CD4-positive, alpha-beta T cell treated with Interleukin-6 at 100 ng/mL for 8 hours (primary cell): ENCODE measurements at places on chromosomes 7 and 10.

DNA sequence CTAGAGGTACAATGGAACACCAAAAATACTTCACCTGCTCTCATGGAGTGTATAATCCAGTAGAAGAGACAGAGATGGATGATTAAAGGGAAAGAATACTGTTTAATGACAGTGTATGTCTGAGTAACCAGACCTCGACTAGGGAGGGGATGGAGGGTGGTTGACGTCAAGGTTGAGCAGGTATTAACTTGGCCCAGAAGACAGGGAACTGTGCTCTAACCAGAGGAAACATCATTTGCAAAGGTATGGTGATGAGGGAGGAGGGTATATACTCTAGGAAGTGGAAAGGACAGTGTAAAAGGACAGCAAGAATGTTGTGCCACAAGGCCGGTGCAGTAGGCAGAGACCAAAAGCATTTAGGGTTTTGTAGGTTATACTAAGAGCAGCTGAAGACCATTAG is 2.9 kb downstream of the MIOS start:
- DNase-seq = no peak

GRCh38 chr10:130387936-130388580 is 251.9 kb downstream of the GLRX3 start:
- DNase-seq = no peak

DNA sequence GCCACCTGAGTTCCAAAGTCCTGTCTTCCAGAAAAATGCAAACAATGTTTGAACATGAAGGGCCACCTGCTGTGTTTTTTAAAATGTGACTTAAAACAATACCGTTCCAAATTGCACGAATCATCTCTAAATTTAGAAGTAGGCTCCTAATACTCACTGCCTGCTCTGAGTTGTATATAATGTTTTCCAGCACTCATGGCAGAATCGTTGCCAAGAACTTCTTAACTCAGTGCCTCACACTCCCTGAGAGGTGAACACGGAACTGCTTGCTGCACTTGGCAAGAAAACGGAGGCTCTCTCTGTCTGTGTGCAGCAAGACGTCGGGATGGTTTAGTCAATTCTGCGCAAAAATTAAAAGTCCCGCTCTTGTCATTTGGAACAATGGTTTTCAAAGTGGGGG is 757.3 kb upstream of the AUTS2 start:
- DNase-seq = no peak

DNA sequence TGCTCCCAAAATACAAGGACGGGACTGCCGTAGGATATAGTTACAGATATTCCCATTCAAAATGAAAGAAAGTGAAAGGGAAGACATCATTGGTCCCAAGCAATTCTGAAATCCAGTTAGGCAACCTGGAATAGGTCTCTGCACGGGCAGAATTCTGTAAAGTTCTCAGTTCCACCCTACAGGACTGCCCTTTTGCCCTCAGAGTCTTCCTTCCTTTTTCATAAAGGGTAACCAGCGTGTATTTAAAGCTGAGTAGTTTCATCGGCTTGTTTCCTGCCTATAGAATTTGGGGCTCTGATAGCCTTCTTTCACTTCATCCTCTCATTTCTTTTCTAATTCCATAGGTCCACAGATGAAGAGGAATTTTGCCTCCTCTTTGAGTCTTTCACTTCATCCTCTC is 20.0 kb downstream of the COPG2 start:
- no peak for DNase-seq

- DNase-seq = no peak
These were observed 52.4 kb upstream of the DNAJB6 start for GRCh38 chr7:157284229-157285014.

- no peak for DNase-seq
These were observed 28.4 kb downstream of the PLXNA4 start for GRCh38 chr7:132547821-132548220.

GRCh38 chr7:90409667-90410066 is 6.4 kb downstream of the CLDN12 start:
- DNase-seq = no peak

DNA sequence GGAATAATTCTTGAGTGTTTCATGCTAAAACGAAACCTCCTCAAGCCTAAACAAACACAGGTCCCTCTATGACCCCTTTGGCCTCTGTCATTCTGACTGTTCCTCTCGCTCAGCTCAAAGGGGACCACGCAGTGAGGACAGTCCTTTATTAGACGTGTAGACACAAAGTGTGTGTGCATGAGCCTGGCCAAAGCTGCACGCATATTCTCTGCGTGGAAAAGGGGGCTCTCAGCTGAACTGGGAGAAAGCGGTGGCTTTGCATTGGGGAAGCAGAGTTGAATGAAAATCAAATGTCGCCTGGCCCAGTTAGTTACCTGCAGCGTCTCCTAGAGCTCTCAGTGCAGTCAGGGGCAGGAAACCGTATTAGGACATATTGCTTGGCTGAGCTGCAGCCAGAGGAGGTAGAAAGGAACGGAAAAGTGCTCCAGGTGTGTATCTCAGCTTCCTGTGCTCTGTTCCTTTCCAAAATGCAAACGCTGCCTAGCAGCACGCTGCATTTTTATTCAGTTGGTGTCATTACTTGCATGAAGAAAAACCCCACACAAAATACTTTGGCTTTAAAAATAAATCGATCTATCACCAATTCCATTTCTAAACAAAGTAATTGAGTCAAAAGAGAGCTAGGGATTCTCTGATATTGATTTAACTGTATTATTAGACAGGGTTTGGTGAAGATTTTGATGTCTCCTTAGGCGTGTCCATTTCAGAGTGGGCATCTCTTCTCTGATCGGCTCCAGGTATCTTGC is 4.9 kb downstream of the GATA3 start:
- DNase-seq = peak; percentile 43

DNA sequence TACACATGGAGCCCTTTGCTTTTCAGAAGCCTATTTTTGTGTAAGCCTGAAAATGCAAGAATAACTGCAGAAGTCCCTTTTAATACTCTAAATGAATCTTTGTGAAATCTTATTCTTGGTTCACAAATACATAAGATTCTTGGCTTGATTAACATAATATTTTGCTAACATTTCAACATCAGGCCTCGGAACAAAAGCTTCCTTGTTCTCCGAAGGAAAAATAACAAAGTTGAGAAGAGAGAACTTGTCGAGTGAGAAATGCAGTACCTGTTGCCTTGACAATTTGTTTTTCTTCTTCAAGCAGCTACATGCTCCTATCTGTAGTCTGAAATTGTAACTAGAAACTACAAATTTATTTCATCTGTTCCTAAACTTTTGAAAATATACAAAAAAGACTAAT is 8.5 kb downstream of the NT5C2 start:
- DNase-seq = no peak

DNA sequence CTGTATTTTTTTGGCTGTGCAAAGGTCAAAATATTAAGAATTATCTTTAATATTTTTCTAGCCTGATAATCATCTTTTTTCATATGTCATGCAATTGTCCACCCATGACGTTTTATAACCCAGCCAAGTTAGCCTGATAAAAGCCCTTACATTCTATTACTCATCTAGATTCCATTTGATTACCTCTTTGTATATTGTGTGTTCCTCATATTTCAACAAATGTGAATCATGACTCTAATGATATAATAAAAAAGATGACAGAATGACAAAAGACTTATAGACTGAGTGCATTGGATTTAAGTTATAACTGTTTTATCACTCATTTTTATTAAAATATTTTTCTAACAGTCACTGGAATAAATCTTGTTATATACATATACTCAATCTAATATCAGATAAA is 1560.0 kb upstream of the LRRTM3 start:
- DNase-seq = no peak

DNA sequence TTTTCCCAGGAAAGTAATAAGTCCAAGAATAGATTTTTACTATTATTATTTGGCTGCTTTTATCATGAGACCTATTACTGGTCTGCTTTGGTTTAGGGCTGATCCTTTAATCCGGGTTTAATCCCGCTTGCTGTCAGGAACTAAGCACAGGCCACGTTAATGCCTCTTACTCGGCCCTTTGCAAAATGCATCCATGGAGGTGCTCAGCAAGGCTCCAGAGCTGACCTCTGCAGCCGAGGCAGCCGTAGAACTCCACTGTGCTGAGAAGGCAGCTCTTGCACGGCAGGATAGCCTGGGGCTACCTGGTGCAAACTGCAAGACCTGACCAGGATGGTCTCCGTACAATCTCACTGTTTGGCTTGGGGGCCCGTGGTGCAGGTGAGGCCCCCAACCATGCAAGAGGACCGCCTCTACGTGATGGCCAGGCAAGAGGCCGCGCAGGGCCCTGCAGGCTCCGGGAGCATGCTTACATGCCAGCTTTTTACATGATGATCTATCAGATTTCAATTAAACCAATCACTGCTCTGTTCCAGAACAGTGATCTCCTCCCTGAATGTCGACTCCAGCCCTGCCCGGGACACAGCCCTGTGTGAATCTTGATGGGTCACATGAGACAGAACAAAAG is 10.4 kb upstream of the CALML3 start:
- no peak for DNase-seq

GRCh38 chr10:125399289-125399688 is 238.9 kb upstream of the CTBP2 start:
- DNase-seq = no peak

- DNase-seq = no peak
These were observed 155.1 kb upstream of the TMEM229A start for GRCh38 chr7:124187962-124188361.

- no peak for DNase-seq
These were observed 36.8 kb downstream of the SP8 start for GRCh38 chr7:20749906-20750305.

- DNase-seq = no peak
These were observed 42.9 kb downstream of the NRAP start for GRCh38 chr10:113620936-113621335.

DNA sequence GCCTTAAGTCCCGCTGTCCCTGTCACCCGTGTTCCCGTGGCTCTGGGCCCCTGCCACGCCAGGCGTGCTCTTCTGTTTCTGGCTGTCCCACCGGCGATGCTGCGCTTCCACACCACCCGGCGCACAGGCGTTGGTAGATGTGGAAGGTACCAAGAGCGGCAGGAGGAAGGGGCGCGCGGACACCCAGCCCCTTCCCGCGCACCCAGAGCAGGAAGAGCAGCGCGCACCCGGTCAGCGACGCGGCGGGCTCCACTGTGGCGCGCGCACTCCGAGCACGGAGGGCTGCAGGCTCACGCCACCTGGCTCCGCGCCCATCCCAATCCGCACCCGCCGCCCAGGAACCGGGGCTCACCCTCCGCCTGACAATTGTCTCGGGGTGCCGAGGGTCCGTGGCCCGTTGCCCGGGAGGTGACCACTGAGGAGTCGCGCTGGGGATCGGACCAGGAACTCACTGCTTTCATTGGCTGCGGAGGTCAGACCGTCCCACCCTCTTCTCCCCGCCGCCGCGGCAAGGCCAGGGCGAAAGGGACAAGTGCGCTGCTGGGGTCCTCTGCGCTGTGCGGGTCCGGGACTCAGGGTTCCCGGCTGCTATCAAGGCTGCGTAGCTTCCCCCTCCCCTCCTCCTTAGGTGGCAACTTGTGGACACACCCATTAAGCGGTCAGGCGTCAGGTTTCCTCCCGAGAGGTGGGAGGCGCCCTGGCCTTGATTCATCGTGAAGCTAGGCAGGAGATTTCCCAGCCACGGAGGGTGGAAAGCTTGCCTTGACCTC is 121.6 kb upstream of the ZNF92 start:
- no peak for DNase-seq

DNA sequence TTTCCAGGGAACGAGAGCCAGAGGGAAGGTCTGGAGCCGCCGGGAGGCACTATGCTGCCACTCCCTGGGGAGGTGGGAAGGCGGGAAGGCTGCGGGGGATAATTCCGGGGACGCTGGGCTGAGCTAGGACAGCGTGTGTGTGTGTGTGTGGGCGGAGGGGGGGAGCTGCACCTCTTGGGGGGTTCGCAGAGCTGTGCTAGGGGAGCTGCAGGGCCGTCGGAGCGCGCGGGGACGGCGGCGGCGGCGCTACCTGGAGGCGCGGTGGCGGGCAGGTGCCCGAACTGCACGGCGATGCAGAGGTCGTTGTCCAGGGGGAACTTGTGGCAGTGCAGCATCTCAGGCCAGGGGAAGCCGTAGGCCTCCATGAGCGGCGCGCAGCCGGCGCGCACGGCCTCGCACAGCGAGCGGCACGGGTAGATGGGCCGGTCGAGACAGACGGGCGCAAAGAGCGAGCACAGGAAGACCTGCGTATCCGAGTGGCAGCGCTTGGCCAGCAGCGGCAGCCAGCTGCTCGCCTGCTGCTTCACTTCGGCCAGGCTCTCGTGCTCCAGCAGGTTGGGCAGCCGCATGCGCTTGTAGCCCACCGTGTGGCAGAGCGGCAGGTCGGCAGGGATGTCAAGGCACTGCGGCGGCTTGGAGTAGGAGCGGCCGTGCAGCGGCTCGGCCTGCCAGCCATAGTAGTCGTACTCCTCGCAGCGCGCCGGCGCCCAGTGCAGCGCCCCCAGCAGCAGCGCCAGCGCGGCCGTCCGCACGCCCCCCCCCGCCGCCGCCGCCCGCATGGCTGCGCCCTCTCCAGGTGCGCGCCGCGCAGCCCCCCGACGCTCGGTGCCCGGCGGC is 526 bp downstream of the SFRP5 start:
- DNase-seq = no peak

DNA sequence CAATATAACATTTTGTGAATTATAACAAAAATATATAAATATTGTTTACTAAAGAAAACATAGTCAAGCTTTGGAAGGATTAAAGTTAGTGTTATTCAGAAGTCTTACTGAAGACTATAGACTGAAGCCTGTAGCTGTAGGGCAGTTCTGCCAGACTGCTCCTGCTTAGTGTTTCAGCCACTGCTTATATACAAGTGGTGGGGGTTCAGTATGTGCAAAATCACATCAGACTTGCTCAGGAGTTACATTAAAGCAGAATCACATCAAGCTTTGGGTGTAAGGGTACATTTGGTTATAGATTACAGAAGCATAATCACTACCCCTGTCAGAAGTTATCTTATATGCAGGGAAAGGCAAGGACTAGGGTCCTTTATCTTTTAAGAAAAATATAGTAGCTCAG is 653.8 kb downstream of the ANKRD7 start:
- DNase-seq = no peak

DNA sequence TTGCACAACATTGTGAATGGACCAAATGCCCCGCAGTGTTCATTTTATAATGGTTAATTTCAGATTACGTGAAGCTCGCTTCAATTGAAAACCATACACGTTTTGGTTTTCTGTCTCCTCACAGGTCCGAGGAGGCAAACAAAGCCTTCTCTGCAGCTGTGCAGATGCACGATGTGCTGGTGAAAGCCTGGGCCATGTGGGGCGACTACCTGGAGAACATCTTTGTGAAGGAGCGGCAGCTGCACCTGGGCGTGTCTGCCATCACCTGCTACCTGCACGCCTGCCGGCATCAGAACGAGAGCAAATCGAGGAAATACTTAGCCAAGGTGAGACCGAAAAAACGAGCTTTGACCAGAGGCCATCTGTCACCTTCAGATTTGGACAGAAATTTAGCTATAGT is 110.3 kb downstream of the TRRAP start:
- DNase-seq = no peak

DNA sequence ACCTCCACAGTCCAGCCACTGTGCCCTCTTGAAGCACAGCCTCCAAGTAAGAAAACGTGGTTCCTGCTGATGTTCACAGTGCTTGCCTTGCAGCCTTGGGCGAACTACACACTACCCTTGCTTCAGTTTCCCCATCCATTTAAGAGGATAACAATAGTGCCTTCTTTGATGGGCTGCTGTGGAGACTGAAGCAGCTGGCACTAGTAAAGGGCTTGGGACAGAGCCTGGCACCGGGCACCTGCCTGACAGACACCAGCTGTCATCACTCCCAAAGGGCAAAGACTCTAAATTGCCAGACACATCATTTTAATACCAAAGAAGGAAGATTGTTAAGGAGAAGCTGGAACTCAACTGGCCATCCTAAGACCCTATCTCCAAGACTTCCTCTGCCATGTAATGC is 3.1 kb upstream of the C10orf90 start:
- no peak for DNase-seq
